ENCODE measurements at places on chromosomes 16 and 17. TPM values are rescaled to one million over a fixed set of nuclear protein-coding genes. Genes with fewer than 3 reads are reported as not detected.

- no peak for ATAC-seq
Measured at GRCh38 chr16:7025616-7026190, 306.9 kb upstream of the RBFOX1 start.

DNA sequence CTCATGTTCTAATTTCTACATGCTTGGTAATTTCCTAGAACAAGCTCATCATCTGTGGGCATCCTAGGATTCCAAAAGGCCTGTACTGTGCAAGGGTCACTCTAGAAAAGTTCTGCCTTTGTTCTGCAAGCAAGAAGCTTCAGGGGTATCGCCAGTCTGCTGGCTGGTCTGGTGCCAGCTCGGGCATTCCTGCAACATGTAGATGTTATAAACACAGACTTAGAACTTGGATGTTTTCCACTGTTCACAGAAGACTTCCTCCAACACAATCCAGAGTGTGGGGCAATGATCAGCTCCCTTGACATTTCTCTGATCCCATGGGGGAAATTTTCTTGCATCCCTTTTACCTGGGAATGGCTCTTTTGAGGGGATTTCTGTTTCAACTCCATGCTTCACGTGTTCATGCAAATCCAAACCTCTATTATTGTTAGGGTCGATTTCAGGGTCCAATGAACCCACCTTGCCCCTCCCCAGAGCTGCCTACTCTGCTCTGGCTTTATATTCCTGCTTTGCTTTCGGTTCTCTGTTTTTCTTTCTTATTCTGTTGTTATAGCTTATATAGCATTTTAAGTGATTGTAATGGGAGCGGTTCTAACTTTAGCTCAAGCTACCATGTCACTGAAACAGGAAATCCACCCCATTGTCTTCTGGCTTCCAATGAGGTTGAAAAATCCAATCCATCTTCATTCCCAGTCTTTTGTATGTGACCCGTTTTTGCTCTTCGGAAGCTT, 25.3 kb downstream of the UBE2O start:
- ATAC-seq, result no peak

- ATAC-seq, result no peak
Measured at GRCh38 chr16:56591377-56592060, 2.2 kb downstream of the MT3 start.

GRCh38 chr17:59342681-59343131, 11.3 kb downstream of the YPEL2 start:
- no peak for ATAC-seq

DNA sequence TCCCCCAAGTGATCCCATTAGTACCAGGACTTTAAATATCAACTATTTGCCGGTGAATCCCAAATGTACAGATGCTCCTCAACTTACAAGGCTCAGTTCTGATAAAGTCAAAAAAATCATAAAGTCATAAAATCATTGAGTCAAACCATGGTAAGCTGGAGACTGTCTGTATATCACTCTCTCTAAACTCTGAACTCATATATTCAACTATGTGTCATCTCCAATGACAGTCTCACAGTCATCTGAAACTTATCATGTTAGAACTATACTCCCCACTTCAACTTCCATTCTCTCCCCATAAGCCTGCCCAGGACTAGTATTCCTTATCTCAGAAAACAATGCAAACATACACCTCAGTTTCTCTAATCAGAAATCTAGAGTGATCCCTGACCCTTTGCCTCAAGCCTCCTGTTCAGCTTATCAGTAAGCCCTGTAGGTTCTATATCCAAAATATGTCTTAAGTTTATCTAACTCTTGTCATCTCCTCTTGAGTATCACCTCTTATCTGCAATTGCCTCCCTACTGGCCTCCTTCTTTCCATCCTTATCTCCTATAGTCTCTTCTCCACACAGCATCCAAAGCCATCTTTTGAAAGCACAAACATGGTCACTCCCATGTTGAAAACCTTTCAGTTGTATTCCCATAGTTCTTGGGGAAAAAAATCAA, 55.0 kb downstream of the SSH2 start:
- ATAC-seq, result no peak

DNA sequence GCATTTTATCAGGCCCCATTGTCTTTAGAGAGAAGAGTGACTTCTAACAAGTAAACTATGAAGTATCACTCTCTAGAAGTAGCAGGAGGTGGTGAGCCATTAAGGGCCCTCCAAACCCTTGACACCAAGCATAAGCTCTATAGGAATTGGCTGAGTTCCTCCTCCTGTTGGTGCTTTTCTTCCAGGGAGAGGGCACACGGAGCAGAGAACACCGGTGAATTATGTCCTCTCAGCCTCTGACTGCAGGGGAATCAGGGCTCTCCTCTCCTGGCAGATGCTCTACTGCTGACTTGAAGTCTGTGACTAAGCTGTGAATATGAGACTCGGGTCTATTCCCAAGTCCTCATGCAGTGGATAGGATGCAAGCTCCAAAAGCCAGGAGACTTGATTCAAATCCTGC, 32.3 kb downstream of the CHD9 start:
- ATAC-seq, result no peak

GRCh38 chr16:53566552-53567245, 63.7 kb upstream of the AKTIP start:
- no peak for ATAC-seq

GRCh38 chr17:15973016-15973415, 26.5 kb downstream of the ZSWIM7 start:
- no peak for ATAC-seq

GRCh38 chr16:893360-893759, 77.4 kb downstream of the LMF1 start:
- no peak for ATAC-seq

GRCh38 chr17:30222251-30222650, 13.2 kb downstream of the SLC6A4 start:
- no peak for ATAC-seq

DNA sequence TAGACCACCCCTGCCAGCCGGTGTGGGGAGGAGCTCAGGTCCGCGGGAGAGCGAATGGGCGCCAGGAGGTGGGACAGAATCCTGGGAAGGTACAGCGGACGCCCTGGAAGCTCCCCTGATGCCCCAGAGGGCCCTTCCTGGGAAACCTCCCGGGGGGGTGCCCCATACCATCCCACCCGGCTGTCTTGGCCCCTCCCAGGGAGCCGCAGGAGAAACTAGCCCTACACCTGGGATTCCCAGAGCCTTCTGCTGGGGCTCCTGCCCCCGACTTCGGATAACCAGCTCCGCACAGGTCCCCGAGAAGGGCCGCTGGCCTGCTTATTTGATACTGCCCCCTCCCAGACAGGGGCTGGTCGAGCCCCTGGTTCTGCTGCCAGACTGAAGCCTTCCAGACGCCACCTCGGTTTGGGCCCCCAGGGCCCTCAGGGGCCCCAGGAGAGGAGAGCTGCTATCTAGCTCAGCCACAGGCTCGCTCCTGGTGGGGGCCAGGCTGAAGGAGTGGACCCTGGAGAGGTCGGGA, 3.0 kb upstream of the CBX4 start:
- no peak for ATAC-seq

DNA sequence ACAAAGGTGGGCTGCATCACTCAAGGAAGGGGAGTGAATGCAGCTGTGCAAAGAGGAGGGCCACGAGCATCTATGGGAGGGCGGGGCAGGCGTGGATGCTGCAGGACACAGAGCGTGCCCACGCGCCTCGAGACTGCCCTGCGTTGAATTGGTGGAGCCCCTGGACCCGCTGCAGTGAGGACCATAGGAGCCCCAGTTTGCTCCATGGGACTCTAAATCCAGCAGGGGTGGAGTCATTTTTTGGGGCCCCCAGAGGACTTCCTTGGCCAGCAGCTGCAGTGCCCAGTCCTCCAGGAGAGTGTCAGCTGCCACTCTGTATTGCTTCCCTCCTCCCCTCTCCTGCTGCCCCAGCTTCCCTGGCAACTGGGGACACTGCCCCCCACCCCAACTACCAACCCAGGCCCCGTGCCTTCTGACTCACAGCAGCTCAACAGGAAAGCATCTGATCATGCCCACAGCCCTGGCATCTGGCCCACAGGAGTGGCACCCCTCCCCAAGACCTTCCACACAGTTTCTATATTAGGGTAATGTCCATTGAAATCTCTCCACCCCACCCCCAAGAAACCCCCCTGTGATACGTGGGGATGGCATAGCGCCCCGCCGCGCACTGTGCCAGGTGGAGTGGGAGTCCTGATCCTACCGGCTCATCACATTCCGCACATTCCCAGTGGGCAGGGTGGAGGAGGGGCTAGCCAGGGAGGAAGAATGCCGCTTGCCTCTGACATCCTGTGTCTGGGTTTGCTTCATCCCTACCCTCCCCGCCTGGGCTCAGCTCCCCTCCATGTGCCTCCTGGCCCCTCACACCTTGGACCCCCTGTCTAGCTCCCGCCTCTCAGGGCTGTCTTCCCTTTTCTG, 27.8 kb upstream of the ITGA3 start:
- ATAC-seq, result no peak

GRCh38 chr16:4372001-4372577, 441 bp downstream of the VASN start:
- peak; percentile 8 for ATAC-seq

DNA sequence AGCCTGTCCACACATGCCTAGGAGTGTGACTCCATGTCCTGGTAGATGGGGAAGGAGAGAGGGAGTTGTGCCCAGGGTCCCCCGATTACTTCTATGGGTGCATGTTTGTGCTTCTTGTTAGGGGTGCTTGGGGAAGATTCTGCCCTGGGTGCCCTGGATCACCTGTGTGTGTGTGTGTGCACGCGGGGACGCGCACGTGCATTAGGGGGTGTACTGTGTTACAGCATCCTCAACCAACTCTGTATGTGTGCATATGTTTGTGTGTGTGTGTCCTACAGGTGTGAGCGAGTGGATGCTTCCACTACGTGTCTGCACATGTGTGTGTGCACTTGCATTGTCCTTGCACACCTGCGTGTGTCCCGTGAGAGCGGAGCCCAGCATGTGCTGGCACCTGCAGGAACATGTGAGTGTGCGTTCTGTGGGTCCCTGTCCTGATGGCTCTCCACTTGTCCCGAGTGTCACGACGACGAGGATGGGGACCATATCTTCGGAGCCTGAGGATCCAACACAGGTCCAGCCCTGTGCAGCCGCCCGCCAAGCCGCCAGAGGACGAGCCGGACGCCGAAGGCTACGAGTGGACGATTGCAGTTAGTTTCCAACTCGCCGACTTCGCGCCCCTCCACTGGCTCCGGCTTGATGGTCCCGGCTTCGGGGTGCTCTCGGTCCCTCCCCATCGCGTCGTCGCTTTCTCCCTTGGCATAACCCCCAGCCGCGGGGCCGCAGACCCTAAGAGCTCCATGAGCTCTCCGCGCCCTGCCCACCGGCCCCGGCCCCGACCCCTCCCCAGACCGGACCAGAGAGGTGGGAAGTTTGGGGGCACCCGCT, 6.0 kb upstream of the TBC1D3B start:
- peak; percentile 41 for ATAC-seq

DNA sequence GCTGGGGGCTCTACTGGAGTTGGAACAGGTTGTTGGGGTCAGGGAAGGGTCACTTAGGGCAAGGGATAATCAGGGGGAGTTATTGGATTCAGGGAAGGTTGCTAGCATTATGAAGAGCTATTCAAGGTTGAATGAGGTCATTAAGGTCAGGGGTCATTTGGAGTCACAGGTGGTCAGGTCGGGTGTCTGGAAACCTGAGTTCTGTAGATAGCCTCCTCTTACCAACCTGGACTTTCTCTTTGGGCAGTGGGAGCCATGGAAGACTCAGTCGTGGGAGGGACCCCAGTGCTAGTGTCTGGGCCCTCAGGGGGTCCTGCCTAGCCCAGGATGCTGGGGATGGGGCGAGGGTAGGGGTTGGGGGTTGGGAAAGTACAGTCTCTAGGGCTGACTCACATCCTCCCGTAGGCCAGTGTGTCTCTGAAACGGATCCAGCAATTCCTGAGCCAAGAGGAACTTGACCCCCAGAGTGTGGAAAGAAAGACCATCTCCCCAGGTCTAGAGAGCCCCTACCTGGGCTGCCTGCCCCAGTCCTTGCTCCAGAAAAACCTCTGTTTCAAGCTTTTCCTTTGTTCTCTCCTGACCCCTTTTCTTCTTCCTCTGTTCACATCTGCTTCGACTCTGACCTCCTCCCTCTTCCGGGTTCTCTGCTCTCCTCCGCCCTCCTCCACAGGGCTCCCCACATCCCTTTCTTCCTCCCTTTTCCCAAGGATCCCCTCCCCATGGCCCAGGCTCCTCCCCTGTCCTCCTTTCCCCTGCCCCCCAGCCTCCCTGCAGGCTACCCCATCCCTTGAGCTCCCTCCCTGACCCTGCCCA, 33.5 kb downstream of the ABCC3 start:
- ATAC-seq, result no peak

GRCh38 chr17:39614545-39615157, 6.9 kb upstream of the NEUROD2 start:
- ATAC-seq, result no peak

GRCh38 chr16:22634954-22635353, 124.3 kb downstream of the NPIPB5 start:
- no peak for ATAC-seq

GRCh38 chr16:81143921-81144471, 47.8 kb upstream of the GCSH start:
- no peak for ATAC-seq

GRCh38 chr16:22272870-22273650, 24.1 kb upstream of the POLR3E start:
- ATAC-seq, result no peak

DNA sequence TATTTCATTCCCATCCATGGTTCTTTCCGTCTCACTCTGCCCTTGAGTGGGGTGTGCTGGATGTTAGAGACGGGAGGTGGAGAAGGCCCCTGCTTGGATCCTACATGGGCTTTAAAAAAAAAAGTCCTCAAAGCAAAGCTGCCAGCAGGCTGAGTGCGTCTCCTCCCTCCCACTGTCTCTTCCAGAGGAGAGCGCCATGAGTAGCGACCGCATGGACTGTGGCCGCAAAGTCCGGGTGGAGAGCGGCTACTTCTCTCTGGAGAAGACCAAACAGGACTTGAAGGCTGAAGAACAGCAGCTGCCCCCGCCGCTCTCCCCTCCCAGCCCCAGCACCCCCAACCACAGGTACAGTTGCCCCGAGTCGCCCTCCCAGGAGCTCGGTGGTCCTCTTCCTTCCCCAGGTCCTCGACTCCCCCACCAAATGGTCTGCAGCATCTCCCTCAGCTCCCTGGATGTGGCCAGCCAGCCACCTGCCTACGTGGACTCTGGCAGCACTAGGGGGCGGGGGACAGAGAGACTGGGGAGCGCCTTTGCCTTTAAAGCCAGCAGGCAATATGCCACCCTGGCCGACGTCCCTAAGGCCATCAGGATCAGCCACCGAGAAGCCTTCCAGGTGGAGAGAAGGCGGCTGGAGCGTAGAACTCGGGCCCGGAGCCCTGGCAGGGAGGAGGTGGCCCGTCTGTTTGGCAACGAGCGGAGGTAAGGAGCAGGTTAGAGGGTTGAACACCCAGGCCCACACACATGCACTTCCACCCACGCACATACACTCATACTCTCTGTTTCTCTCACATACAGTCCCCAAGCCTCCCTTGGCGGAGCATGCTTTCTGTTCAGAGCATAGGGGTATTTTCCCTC, 68.2 kb downstream of the PLD6 start:
- ATAC-seq, result no peak

The NXPH3 gene
- total RNA-seq, result 25.1 TPM

The PIK3R5 gene
- total RNA-seq, result 13.0 TPM

The TEKT5 gene
- total RNA-seq, result not detected

The CDRT15 gene
- total RNA-seq, result not detected

The KRTAP2-3 gene
- not detected for total RNA-seq

The KRT28 gene
- total RNA-seq, result not detected
